ENCODE measurements at places on chromosomes 1 and 21.
A peak's percentile ranks its signal among the peaks of the same experiment; 100 is the strongest.

GRCh38 chr1:13546791-13547190, 33.0 kb upstream of the LRRC38 start:
- DNase-seq: no peak

- no peak for DNase-seq
Measured at GRCh38 chr1:151060657-151061421, 642 bp downstream of the MLLT11 start.

GRCh38 chr1:201302163-201303152, 19.2 kb downstream of the PKP1 start:
- DNase-seq: no peak

- DNase-seq: peak; percentile 63
Measured at GRCh38 chr1:60169206-60169605, 95.6 kb upstream of the C1orf87 start.

- DNase-seq: no peak
Measured at GRCh38 chr1:211638689-211639101, 36.7 kb downstream of the NEK2 start.

DNA sequence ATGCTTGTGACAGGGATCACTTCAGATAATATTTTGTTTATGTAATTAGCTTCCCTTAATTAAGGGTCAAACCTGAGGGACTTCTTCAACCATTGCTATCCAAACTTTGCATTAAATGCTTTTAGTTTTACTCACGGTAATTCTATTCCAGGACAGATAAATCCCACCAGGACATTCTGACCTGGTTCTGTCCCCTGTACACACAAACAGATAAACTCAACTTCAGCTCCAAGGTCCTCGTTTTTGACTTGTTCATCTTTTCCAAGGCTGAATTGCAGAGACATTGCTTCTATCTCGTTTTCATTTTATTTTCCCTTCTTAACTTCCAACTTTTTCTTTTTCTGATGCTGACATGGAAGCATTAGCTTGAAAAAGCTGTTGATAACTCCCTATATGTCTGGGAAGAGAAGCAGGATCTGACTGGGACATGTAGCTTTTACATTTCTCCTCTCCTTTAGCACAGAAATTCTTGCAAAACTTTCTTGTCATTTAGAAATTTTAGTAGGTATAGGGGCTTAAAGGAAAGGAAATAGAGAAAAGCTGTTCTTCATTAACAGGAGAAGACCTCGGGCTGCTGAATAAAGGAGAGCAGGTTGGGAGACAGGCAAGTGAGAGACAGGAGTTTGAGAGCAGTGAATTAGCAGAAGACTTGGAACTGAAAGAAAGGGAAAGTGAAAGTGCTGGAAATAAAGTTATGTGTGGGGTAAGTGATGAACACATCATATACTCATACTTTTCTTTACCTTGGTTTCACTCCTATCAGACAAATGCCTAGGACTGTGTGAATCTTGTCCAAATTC, 231.7 kb upstream of the B3GALT2 start:
- DNase-seq: peak; percentile 18

- no peak for DNase-seq
Measured at GRCh38 chr1:160636076-160636475, 10.8 kb downstream of the SLAMF1 start.

DNA sequence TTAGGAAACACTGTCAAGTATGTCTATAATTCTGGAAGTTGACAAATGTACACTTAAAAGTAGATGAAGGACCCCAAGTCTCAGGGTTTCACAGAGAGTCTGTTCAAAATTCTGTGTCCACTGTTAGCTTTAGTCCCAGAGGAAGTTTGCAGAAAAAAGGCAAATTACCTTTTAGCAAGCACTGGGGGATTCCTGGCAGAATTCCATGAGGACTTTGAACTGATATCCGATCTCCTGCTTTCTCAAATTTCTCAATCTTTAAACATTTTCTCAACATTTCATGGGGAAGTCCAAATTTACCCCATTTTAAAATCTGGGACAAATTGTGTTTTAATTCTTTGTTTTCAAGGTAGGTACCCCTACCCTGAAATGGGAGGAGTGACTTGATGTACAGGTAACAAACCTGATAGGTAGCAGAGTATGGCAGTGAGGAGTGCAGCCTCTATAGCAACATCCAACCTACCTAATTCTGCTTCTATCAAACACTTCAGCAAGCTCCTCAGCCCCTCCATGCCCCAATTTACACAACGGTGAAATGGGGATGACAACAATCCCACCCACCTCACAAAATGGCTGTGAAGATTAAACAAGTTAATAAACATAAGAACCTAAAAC, 344.9 kb downstream of the OMA1 start:
- no peak for DNase-seq

DNA sequence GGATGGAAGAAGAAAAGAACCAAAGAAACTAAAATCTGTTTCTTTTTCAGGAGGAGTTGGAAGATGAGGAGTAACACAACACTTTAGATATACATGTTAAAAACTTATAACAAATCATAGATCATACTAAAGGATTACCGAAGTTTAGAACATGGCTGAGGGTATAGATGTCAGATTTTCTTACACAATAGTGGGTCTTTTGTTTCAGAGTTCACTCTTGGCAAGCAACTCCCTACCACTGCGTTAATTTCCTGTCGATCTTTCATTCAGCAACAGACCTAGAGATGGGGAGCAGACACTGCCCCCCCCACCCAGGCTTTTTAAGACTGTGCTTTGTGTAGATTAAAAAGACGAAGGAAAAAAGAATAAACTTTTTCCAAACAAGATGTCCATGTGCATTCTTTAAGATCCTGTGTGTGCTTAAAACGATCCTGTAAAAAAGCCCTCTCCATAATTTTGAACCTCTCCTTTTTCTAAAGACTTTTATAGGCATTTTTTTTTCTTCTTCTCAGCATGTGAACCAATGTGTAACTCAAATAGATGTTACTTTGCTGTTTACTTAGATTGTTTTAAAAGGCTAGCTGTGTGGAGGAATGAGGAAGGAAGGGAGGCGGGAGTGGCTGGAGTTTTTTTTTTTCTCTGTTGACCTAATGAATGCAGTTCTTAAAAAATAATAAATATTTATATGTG, 50.4 kb downstream of the NFIA start:
- peak; percentile 39 for DNase-seq

DNA sequence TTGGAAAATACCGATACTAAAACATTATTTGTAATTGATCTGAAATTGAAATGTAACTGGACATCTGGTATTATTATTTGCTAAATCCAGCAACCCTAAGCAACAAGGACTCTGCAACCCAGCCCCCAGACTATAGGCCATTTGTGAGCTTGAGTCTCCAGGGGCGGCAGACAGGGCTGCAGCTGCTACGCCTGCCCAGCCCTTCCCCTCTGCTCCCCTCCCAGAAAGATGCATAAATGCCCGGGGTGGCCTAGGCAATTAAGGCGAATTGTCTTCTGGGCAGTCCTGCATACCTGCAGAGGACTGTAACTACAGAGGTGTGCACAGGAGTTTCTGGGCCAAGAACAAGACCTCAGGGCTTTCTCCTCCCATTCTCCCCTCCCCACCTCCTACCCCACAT, 41.2 kb upstream of the LBR start:
- no peak for DNase-seq

GRCh38 chr1:78691995-78692747, 42.5 kb downstream of the IFI44 start:
- peak; percentile 51 for DNase-seq

DNA sequence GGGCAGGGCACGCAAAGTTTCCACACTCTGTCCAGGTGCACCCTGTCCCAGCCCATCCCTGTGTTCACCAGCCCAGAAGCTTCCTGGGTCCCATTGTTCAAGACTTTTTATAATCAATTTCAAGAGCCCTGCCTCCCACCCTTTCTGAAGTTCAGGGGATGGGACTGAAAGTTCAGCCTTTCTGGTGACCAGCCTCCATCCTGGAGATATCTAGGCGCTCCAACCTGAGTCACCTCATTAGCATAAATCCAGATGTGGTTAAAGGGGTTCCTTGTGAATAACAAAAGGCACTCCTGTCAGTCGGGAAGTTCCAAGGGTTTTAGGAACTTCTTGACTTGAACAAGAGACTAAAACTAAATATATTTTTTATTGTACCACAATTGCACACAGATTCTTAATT, 48.4 kb upstream of the RAP1A start:
- DNase-seq: no peak

- DNase-seq: peak; percentile 91
Measured at GRCh38 chr1:108816049-108816893, 40.6 kb downstream of the AKNAD1 start.

DNA sequence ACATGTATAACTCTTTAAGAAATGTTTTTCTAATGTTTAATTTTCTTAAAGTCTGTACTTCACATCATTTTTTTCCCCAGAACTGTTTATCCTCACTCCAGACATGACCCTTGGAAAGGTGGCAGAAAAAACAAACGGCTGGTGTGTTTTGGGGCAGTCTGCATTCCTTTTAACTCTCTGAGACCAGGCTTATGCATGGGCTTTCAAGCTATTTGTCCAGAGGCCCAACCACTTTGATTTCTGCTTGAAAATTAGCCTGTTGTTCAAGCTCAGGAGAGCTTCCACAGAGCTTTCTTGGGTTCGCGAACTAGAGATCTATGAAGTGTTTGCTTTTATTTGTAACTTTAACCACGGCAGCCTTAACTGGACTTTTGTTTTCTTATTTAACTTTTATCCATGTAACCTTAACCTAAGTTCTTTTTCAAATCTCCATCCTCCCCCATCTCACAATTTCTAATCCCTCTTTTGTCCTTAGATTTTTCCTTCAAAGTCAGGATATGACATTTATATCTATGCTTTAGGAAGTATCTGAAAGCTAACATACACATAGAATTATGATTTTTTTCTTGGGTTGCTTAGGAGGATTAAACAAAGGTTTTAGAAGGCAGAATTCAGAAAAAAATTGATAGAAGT, 111.8 kb downstream of the FGGY start:
- DNase-seq: no peak

GRCh38 chr1:198318085-198318484, 161.3 kb downstream of the NEK7 start:
- no peak for DNase-seq

GRCh38 chr1:26544126-26544525, 14.6 kb downstream of the RPS6KA1 start:
- DNase-seq: no peak

DNA sequence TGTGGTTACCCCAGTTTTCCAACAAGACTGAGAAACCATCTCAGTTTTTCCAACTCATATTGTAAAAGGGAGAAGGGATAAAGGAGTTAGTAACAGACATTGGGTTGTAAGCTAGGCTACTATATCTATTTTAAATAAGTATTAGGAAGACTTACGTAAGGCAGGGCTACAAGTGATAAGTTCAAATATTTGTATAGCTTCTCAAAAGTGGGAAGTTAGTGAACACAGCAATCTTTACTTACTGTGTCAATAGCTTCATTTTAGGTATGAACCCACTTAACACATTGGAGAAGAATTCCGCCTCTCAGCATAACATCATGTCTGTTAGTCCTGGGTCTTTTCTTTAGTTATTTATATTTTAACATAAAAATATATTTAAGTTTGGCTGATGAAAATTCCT, 320.1 kb downstream of the TPR start:
- no peak for DNase-seq

GRCh38 chr1:180854001-180854400, 58.7 kb upstream of the KIAA1614 start:
- no peak for DNase-seq

GRCh38 chr1:9798236-9799130, 25.3 kb downstream of the CLSTN1 start:
- DNase-seq: no peak

- no peak for DNase-seq
Measured at GRCh38 chr21:28357743-28358142, 634.9 kb downstream of the LTN1 start.

DNA sequence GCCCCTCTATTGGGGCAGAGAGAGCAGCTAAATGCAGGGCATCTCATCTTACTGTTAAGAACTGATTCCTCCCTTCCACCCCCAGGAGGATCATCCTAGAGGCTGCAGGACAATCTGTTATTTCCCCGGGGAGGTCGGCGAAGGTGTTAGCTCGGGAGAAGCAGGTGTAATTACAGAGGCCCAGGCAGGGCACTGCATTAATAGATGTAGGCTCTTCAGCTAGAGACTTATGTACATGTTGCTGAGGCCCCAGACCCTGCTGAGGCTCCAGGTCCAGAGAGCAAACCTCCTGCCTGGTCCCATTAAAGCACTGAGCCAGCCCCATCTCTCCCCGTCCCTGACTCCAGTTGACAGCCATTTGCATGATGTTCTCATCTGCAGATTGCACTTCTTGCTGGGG, 320.3 kb upstream of the VAMP3 start:
- no peak for DNase-seq

DNA sequence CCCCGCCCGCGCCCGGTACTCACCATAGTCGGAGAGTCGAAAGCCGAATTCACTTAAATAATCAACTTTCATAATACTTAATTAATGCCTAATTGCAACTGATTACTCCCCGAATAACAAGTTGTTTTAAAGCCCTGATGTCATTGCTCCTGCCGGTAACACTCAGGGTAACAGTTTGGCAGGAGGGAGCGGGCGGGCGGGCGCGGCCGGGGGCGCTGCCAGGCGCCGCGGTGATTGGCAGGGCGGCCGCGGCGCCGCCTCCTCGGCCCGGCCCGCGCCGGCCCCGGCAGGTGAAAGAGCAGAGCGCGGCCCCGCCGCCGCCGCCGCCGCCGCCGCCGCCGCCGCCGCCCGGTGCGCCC, 102.2 kb downstream of the CASZ1 start:
- DNase-seq: no peak

DNA sequence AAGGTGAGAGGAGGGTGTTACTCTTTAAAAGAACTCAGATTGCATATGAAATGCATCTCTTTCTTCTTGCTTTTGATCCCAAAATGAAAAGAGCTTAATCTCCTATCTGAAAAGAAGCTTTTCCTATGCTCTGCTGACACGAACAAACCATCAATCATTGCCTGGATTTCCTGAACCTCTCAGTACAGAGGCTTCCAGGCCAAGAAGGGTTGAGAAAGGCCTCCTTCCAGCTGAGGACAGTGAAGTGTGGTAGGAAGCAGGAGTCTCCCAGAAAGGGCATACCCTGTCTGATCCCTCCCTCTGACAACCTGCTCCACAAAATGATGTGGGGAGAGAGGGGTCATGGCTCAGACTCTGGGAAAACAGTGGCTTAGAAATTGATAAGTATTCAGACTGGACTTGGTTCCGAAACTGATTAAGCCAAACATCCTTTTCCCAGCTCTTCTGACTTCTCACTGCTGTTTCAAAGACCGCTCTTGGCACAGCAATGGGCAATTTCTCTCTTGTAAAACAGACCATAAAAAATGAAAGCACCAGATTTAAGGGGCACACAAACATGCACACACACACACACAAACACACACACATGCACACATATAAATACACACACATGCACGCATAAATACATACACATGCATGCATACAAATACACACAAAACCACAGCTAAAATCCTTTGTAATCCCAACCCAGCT, 310.3 kb downstream of the SIPA1L2 start:
- no peak for DNase-seq

- no peak for DNase-seq
Measured at GRCh38 chr1:39690225-39690624, 1.0 kb downstream of the HPCAL4 start.

- DNase-seq: no peak
Measured at GRCh38 chr1:168293356-168293755, 12.7 kb downstream of the TBX19 start.

All from brain microvascular endothelial cell (primary cell).